ENCODE measurements at places on chromosomes 12 and 14.
A peak's percentile ranks its signal among the peaks of the same experiment; 100 is the strongest.

GRCh38 chr14:84646786-84647500 lies 883.0 kb upstream of the FLRT2 start:
- no peak for DNase-seq
- H3K4me3 ChIP-seq = no peak overlapping the region
- no peak overlapping the region for H3K27ac ChIP-seq
- no peaks in the 10 kb centered on the region for H3K27me3 ChIP-seq

DNA sequence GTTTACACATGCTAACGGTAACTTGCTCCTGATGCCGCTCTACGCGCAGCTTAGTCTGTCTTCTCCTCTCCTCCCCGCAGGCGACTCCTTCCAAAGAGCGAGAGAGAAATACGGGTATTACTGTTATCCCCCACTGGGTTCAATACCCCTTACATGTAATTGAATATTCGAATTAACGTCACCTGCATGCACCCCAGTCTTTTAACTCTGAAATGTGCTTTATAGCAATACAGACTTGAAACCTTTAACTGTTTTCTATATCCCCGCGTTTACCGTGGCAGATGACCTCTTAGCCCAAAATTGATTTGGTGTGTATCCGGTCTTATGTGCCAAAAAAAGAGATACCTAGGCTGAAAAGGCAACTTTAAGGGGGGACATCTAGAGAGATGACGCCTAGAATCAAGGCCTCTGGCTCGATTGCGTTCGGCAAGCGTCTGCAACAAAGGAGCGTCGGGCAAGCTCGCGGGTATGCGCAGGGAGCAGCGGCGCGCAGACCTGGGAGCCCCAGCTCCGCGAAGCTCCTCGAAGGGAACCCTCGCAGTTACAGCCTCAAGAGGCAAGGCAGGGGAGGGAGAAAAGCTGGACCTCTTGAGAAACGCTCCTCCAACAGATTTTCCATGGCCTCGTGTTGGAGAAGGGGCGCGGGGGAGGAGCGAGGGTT lies 6.8 kb upstream of the FOXG1 start:
- H3K27ac ChIP-seq = no peak overlapping the region
- no peak overlapping the region for H3K4me3 ChIP-seq
- no peaks in the 10 kb centered on the region for H3K4me1 ChIP-seq
- no peak for DNase-seq
- H3K27me3 ChIP-seq = peaks cover 71% of the 10 kb centered on the region

- H3K27me3 ChIP-seq = peaks cover 70% of the 10 kb centered on the region
- H3K4me3 ChIP-seq = no peak overlapping the region
- H3K27ac ChIP-seq = no peak overlapping the region
- DNase-seq = no peak
- H3K4me1 ChIP-seq = peaks cover 16% of the 10 kb centered on the region
- H3K36me3 ChIP-seq = no peaks in the 10 kb centered on the region
Measured at GRCh38 chr14:101444116-101444515, 117.2 kb upstream of the DIO3 start.

DNA sequence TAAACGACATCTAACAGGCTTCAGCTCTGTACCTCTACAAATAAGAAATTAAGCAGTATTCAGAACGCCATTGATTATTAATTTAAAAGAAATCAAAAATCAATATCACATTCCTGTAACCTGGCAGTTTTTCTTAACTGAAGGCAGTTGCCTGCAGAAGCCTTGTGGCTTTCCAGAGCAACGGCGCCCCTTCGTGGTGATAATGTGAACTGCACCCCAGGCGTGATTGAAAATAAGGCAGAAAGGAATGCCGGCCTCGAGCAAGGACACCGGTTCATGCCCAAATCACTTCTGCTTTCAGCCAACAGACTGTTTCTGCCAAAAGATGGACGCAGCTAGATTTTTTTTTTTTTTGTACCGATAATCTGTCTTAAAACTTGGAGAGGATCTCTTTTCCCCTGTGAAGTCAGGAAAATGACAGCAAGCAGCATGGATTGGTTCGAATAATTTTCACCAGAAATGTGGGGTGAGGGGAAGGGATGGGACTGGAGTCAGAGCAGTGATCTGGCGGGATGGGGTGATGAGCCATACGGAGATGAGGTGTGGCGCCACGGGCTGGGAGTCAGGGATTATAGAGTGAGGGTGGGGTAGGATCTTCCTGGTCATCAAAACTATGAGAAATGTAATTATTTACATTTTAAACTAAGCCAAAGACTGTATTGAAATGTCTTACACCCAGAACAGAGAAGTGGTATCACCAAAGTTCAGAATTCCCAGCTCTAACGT lies 473.0 kb downstream of the DPF3 start:
- H3K27me3 ChIP-seq = peaks cover 16% of the 10 kb centered on the region
- peaks cover 17% of the 10 kb centered on the region for H3K4me1 ChIP-seq
- DNase-seq = peak; percentile 87
- no peak overlapping the region for H3K4me3 ChIP-seq
- H3K36me3 ChIP-seq = peaks cover 20% of the 10 kb centered on the region
- H3K27ac ChIP-seq = peak overlapping the region; percentile 79

GRCh38 chr12:119393677-119394076 lies 59.1 kb downstream of the CCDC60 start:
- H3K36me3 ChIP-seq = no peaks in the 10 kb centered on the region
- no peak overlapping the region for H3K4me3 ChIP-seq
- no peak for DNase-seq
- peaks cover 5% of the 10 kb centered on the region for H3K27me3 ChIP-seq
- no peak overlapping the region for H3K27ac ChIP-seq

GRCh38 chr12:76813265-76813664 lies 49.4 kb downstream of the ZDHHC17 start:
- no peak overlapping the region for H3K27ac ChIP-seq
- no peak for DNase-seq
- H3K4me1 ChIP-seq = no peaks in the 10 kb centered on the region
- H3K27me3 ChIP-seq = no peaks in the 10 kb centered on the region
- H3K36me3 ChIP-seq = peaks cover 5% of the 10 kb centered on the region

DNA sequence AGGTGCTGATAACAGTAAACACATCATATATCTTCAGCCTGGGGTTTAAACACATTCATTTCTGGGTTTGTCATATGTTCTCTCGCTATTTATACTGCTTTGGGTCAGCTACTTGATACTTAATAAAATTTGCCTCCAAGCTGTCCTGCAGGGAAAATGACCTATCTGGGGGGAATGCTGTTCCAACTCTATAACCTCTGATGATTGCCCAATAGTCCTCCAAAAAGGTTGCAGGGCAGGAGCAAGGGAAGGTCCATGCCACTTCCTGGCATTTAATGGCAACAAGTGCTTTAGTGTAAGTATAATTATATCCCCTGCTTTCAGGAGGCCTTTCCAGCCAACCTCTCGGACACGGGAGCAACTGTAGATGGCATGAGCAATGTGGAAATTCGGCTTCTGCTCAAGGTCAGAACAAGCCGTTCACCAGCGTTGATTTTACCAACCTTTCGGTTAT lies 198.0 kb upstream of the EEA1 start:
- no peaks in the 10 kb centered on the region for H3K36me3 ChIP-seq
- H3K4me1 ChIP-seq = no peaks in the 10 kb centered on the region
- DNase-seq = no peak
- peaks cover under 1% of the 10 kb centered on the region for H3K27me3 ChIP-seq
- H3K27ac ChIP-seq = no peak overlapping the region

Data from activated CD8-positive, alpha-beta T cell treated with anti-CD3 and anti-CD28 coated beads, Interleukin-2, amount 10 ng/mL, durations not matched to agents 7 days and 5 days (primary cell).